ENCODE measurements at places on chromosomes 7 and 10.
A peak's percentile ranks its signal among the peaks of the same experiment; 100 is the strongest.

DNA sequence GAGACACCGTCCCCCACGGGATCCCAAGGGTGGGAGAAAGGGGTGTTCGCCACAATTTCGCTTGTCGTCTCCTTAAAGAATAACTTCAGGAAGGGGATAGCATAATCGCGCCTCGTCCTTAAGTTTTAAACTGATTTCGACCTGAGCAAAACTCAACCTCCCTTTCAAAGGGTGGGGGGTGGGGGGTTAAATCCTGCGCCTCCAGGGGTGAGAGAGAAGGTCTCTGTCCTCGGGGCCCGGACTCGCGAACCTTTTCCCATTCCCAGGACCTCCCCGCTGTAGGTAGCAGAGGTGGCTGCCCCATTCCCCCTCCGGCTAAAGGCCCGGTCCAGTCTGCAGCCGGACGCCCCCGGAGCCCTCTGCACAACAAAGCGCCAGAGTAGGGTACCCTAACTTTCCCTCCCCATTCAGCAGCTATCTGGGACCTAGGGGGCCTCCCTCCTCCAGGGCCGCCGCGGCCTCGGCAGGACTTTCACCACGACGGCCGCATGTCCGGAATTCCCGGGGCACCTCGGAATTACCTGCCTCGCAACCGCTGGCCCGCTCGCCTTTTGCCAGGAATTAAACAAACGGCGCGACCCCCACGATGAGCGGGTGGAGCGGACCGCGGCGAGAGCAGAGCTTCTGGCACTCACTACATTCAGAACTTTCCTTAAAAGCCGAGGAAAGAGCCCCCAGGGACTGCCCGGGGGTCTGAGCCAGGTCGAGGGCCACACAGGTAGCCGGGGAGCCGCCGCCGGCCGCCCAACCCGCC lies 1.7 kb downstream of the CDK6 start:
- peak; percentile 7 for DNase-seq

DNA sequence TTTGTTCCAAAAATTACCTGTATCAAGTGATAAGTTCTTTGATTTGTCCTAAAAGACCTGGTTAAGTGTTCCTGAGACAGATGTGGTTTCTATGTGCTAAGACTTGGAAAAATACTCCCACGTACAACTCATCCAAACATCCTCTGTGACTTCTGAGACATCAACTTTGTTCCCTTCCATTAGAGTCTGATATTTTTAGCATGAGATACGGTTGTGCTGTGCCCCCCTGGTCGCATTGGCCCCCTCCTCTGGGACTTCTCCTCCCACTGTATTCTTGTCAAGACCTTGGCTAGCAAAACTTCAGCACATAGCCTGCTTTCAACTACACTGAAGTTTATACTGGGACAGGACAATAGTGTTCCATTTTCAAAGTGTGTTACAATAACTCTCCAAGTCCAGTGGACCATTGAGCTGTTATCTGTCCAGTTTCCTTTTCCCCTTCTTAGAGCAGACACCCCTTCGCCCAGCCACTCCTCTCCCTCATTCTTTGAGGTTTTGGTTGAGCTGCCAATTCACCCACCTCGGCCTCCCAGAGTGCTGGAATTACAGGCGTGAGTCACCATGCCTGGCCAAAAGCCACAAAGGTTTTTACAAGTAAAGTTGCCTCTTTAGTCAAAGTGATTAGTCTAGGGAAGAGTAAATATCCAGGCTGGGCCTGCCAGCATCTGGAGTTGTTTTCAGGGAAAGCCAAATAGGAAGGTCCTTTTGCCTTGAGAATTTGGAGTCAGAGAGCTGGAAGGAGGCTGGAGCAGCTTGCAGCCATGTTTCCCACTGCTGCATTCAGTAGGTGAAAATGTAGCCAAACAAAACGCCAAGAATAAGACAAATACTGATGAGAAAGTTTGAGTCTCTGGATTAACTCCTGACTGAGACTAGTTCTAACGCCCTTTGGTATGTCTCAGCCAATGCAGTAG lies 17.8 kb upstream of the PDLIM1 start:
- no peak for DNase-seq

GRCh38 chr7:23895666-23896096 lies 185.7 kb downstream of the STK31 start:
- DNase-seq: no peak

- DNase-seq: no peak
Observed at GRCh38 chr10:100516847-100517246, 2.8 kb downstream of the SEC31B start.

DNA sequence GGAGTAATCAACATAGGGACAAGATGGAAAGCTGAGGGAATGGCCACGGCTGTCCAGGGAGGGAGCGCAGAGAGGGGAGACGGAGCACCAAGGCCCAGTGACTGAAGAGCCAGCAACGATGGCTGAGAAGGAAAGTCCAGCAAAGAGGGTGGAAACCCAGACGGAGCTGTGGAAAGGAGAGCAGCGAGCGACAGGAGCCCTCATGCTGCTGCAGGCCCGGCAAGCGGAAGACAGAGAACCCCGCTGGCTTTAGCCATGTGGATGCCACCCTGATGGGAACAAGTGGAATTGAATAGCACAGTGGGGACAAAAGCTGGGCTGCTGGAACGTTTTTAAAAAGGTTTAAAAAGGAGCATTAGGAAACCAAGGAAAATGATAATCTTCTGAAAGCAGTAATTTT lies 82.9 kb upstream of the DDC start:
- DNase-seq: no peak

DNA sequence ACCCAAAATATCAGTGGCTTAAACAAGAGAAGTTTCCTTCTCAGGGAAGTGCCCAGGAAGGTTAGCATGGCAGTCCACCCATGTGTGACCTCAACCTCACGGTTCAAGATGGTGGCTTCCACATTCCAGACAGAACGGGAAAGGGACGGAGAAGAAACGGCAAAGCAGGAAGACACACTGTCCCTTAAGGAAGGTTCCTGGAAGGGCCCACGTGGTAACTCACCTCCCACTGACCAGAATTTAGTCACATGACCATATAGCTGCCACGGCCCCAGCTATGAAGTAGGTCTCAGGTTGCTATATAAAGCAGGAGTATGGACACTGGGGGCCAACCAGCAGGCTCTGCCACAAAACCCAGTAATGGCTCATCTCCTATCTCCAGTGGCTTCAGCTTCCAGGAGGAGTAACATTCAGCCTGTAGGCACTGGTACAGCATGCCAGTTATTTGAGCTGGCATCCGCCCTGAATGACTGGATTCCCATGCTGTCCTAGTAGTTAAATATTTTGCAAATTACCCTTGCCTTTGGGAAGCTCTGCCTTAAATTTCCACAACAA lies 278.5 kb upstream of the KLF14 start:
- DNase-seq: no peak

- DNase-seq: no peak
Observed at GRCh38 chr10:86684331-86685097, 16.2 kb downstream of the LDB3 start.

GRCh38 chr10:125113691-125114371 lies 46.5 kb downstream of the CTBP2 start:
- DNase-seq: no peak

DNA sequence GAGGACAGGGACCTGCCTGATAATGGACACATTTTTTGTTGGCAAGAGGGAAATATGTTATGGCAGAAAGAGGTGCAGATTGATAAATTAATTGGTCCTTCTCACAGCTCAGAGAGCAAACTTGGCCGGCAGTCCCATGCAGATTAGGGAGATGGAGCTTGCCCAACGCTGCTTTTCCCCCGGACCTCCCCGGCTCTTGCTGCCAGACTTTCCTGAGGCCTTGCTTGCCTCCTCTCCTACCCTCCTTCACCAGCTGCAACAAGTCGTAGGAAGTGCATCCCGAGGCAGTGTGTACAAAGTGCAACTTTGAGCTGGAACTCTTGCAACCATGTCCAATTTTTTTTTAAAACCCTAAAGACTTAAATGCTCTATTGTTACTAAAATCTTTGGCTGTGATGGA lies 215.5 kb downstream of the LRMDA start:
- DNase-seq: no peak

DNA sequence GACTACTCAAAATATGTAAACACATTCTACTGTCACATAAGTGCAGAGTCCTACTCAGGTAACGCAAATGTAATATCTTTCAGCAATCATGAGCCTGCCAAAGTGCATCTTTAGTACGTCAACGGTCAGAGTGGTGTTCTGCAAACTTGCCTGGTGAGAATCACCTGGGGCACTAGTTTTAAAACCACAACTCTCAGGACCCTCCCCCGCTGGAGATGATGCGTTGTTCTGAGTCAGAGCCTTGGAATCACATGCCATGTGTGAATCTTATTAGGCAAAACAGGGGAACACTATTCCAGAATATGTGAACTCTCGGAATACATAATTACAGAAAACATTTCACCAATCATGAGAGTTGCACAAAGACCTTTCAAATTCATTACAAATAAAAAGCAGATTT lies 115.7 kb downstream of the TPK1 start:
- DNase-seq: no peak

DNA sequence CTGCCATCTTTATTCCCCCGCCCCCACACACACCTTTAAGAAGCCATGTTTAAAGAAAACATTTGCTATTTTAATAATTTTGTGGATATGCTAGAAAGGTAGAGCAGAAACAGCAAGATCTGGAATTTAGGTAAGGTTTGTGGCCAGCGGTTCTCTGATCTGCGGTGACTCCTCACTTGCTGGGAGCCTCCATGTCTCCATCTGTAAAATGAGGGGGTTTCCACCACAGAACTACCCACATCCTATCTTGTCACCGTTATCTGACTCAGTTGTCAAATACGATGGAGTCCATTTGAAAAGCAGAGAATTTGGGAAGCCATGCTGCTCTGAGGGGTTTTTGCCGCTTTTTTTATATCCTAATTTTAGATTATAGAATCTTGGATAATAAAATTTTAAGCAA lies 23.3 kb downstream of the MACC1 start:
- no peak for DNase-seq

DNA sequence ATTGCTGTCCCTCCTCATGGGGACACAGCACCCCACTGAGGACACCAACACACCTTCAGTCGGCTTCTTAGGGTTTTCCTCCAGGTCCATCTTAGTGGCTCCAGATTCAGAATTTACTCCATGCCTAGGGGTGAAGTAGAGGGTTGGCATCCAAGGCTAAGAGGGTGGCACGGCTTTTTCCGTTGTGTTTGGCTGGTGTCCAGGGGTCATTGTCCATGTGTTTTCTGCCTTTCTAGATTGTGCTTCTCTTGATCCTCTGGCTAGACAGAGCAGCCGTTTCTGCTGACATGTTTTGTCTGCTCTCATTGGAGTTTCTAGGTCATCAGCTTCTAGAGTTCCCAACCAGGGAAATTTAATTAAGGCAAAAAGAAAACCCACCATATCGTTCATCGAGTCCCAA lies 291.6 kb upstream of the CELF2 start:
- DNase-seq: no peak

DNA sequence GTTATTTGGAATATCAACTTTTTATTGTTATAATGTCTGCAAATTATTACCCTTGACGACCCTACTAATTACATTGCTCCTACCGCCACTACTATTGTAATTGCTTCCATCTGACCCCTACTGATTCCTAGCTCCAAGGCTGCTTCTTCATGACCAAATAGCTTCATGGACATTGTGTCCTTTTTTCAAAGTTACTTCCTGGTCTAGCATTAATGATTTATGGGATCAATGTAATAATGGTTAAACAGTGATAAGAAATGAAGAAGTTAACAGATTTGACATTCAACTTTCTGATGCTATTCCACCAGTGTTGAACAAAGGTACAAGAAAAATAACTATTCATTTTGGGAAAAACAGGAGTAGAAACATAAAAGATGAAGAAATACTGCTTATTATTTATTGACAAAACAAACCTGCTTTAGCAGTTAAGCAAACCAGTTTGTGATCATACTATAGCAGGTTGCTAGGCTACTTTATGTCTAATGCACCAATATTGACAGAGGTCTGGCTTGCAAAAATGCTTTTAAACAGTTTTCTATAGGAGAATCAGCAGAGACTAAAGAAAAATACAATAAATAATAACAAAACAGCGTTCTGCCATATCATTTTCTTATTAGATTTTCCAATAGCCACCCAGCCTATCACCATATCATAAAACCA lies 125.8 kb downstream of the PCLO start:
- no peak for DNase-seq

DNA sequence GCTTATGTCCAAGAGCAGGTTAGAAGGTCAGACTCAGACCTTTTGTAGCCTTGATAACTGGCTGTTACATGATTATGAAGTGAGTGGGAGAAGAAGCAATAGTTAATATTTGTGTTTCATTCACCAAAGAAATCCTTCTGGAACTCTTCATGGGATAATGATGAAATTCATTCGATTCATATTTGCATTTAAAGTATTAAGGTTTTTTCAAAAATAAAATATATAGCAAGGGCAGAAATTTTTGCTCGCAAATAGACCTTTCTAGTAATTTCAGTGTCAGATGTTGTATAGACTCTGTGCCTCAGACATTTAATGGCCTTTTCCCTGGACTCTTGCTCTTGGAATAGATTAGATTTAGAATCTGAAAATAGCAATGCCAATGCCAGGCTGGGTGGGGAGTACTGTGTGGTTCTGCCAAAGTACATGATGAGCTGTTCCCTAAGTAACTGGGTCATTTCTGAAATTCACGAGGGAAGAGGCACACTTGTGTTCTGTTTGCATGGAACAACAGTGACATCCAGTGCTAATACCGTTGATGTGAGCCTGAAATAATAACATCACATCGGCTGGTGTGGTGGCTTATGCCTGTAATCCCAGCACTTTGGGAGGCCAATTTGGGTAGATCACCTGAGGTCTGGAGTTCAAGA lies 119.2 kb downstream of the MBL2 start:
- no peak for DNase-seq

- no peak for DNase-seq
Observed at GRCh38 chr7:133186060-133186459, 66.8 kb upstream of the EXOC4 start.

DNA sequence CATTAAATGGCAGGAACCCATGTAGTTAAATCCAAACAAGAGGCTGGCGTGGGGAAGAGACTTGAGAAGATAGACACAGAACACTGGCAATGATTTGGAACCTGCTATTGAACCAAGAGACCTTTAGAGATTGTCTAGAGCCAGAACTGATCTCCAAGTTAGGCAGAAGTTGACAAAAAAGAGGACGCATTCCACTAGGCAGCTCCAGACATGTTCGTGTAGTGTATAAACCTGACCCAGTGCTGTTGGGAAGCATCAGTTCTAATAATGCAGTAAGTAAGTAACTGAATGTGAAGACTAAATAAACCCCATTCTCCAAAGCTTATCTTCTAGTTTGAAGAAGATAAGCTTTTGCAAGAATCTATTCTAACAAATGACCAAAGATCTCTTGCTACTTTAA lies 50.8 kb downstream of the AP3M1 start:
- no peak for DNase-seq

DNA sequence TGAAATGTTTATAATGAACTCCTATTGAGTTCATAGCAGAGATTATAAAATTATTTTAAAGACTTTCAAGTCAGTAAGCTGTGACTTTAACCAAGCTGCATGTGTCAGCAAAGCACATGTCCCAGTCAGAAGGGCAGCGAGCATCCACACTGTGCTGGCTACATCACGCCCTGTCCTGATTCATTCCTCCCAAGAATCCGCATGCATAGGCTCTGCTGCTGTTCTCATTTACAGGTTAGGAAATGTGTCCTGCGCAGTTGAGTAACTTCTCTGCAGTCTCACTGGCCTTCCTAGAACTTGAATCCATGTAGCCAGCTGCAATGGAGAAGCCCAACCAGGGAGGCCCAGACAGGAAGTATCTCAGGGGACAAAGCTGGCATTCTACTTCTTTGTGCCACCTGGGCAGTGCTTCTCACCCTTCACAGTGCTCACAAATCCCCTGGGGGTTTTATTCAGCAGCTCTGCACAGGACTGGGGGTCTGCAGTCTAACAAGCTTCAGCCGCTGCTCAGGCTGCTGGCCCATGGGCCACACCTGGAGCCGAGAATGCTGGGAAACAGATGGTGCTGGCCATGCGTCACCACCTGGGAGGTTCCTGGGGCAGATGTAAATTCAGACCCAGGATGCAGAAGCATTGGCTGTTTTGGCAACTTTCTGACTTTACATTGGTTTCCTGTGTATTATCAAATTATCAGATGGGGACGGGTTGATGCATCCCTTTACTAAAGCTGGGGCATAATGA lies 192.8 kb upstream of the GDF10 start:
- DNase-seq: no peak

Data from CD4-positive, alpha-beta T cell treated with Interleukin-1 beta for 1 hour (primary cell).